ENCODE measurements at places on chromosomes 12 and 14.

DNA sequence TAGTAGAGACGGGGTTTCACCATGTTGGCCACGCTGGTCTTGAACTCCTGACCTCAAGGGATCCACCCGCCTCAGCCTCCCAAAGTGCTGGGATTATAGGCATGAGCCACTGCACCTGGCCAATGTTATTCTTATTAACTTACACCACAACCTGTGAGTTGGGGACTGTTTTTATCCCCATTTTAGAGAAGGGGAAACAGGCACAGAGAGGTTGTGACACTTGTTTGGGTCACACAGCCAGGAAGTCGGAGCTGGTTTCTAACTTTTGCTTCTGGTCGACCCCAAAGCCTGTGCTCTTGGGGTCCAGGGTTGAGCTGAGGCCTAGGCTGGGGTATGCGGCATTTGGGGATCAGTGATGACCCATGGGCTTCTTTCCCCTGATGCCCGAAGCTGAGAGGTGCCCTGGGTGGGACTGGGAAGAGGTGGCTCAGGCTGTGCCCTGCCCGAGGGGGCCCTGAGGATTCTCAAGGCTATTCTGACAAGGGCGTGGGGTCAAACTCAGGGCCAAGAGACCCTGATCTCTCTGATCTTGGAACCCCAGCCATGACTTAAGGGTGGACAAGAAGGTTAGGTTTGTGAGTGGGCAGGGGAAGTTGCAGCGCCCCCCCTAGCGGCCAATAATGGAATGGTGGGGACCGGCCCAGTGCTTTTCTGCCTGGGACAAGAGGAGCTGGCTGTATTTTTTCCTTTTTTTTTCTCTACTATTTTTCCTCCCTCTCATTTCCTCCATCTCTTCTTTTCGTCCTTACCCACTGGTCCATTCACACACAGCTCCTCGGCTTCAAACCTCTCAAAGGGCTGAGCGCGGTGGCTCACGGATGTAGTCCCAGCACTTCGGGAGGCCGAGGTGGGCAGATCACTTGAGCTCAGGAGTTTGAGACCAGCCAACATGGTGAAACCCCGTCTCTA, 3.0 kb downstream of the SDSL start:
- DNase-seq, result no peak

- DNase-seq, result no peak
Measured at GRCh38 chr12:23781118-23781517, 168.4 kb downstream of the SOX5 start.

DNA sequence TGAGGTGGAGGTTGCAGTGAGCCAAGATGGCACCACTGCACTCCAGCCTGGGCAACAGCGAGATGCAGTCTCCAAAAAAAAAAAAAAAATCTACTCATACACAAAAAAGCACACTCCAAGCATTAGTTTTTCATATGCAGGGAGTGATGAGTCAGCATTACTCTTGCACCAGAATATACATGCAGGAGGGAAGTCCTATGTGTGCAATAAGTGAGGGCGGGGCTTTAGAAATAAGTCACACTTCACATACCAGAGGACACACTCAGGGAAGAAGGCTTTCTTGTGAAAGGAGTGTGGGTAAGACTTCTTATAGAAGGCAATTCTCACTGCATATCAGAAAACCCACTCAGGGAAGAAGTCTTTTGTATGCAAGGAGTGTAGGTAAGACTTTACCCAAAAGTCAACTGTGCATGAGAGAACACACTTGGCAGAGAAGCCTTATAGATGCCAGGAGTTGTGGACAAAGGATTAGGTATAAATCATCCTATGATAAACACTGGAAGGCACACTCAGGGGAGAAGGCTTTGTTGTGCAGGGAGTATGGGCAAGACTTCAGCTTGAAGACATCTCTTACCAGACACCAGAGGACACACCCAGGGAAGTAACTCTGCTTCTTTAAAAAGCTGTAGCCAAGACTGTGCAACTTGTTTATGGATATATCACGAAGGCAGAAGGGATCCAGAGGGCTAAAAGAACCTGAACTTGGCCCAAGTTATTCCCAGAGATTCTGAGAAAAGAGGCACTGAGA, 50.5 kb downstream of the ATF7 start:
- peak; percentile 75 for DNase-seq

- DNase-seq, result no peak
Measured at GRCh38 chr12:52244615-52244994, 11.6 kb downstream of the KRT7 start.

DNA sequence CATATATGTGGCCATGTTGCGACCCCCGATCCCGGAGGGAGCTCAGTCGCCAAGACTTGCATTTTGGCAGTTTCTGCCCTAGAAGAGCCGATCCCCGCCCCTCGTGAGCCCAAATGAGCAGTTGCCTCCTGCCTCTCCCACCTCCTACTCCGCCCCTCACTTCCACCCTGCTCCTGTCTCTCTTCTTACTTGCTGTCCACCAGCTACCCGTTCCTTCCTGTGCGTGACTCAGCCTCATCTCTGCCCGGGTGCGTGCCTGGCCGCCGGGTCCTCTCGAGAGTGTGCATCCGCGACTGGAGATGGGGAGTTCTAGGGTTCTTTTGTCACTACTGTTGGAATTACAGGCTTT, 585 bp downstream of the GPATCH2L start:
- DNase-seq, result peak; percentile 54

- no peak for DNase-seq
Measured at GRCh38 chr12:76649099-76649498, 89.5 kb upstream of the OSBPL8 start.

- DNase-seq, result no peak
Measured at GRCh38 chr12:87943023-87943422, 86.2 kb downstream of the C12orf50 start.

DNA sequence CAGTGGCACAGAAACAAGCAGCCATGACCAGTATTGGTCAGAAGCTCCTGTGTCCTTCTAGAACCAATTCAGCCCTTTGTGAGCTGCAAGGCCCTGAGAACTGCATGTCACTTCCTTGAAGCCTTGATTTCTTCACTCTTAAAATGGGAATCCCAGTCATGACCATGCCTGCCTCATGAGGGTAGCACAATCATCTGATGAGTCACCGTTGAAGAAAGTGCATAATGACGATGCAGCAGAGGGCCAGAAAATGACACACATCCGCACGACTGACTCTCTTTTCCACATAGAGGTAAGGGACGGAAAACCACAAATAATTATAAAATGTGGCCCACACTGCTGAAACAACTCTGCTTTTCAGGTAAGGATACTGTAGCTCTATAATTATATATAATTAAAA, 777.4 kb downstream of the BCL11B start:
- DNase-seq, result no peak

- DNase-seq, result no peak
Measured at GRCh38 chr14:65709576-65709975, 297.0 kb downstream of the FUT8 start.

- no peak for DNase-seq
Measured at GRCh38 chr12:110234331-110234751, 46.7 kb upstream of the ATP2A2 start.

DNA sequence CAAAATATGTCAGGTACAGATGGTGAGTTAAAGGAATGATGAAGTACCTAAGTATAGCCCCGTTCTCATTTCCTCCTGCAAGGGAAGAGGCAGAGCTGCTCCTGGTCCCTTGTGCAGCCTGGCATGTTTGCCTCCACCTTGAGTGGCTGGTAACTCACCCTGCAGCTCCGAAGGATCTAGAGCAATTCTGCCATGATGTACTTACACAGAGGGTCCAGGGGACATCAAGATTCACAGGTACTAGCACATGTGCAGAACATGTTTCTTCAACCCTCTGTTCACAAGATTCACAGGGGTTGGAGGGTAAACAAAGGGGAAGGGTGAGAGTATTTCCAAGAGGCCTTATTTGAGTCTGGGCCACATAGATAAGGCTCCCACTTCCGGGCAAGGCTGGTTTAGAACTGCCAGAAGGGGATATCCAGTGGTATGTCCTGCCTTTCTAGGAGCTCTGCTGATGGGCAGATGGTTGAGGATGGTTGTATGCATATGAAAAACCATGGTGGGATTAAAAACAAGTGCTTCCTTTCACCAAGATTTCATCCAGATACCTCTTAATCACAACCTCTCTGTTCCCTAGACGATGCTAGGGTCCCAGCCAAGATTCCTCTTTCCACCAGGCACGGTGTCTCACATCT, 7.7 kb downstream of the DCTN2 start:
- DNase-seq, result no peak

DNA sequence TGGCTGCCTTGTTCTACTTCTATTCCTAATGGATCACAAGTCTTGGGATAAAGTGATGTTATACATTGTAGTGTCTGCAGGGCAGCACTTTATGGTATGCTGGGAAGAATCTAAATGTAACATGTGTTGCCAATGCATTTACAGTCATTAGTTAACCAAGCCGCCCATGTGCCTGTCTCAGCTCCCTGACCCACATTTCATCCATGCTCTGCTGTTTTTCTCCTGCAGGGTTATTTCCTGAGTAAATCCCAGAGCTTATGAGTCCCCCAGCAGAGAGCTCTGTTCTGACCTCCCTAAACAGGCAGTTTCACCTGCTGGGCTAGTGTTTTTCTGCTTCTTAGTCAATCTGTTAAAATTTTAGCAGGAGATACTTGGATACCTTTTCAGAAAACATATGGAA, 4.4 kb upstream of the TMTC2 start:
- no peak for DNase-seq

GRCh38 chr14:31950764-31951637, 126.1 kb upstream of the ARHGAP5 start:
- DNase-seq, result no peak

DNA sequence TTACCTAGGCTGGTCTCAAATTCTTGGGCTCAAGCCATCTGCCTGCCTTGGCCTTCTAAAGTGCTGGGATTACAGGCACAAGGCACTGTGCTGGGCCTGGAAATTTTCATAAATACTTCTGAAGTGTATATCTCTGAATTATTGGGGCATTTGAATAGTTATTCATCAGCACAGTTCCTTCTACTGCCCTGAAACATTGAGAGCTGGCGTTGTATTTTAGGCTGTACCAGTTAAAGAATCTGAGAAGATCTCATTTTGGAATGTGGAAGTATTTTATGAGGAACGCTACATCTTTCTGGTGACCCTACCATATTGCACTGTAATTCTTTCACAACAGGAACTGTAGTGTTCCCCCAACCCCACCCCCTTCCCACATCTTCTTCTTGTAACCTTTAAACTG, 349.0 kb upstream of the RGS6 start:
- no peak for DNase-seq

DNA sequence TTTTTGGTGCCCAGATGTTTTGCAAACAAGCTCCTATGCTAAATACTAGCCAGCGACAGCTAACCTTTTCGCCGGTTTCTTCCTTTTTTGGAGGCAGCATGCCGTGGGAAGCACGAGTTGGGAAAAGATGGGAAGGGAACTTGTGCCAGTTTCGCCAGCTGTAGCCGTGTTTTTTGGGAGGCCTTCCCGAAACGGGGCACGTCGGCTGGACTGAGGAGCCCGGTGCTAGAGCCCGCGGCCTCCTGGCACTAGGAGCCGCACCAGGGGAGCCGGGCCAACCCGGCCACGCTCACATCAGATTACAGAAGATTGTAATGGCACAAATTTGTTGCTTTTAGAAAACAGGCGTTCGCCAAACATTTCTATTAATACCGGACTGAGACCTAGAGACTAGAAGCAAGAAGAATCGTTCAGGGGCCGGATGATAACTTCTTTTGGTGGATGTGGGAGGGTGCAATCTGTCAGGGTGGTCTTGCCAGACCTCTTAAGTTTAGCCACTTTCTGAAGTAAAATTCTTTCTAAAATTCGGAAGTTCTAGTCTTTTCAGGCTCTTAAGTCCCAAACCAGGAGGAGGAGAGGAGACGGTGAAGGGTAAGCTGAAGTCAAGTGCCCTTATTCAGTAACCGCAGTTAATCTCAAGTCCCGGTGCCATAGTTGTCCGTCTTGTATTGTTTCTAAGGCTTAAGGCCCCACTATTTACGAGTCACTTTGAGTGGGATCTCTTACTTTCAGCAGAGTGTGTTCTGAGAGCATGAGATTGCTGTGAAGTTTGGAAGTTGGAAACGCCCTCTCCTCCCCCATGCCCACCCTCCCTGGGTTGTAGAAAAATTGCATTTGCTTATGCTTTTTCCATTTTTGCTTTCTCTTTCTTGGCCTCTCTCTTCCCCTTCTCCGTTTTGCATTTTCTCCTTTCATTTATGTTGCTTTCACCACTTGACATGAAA, 1.3 kb downstream of the RASSF3 start:
- no peak for DNase-seq

- DNase-seq, result no peak
Measured at GRCh38 chr12:89243771-89244170, 108.5 kb downstream of the DUSP6 start.

- peak; percentile 39 for DNase-seq
Measured at GRCh38 chr14:39368261-39368959, 63.8 kb downstream of the FBXO33 start.

GRCh38 chr12:113007166-113007565, 28.8 kb downstream of the OAS2 start:
- no peak for DNase-seq

- DNase-seq, result no peak
Measured at GRCh38 chr14:102058146-102058545, 28.7 kb downstream of the HSP90AA1 start.

- no peak for DNase-seq
Measured at GRCh38 chr14:74980731-74981461, 21.8 kb upstream of the EIF2B2 start.

DNA sequence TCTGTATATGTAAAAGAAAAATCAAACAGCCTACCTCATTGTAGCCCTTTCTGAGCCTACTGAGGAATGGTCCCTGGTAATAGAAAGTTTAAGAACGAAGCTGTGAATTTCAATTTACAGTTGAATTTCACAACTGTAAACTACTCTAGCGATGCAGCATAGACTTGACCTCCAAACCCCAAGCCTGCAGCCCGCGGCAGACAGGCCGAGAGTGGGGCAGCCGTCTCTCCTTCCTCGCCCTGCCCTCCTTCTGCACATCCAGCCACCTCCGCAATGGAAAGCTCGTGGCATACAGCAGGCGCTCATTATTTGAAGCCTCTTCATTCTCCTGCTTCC, 15.3 kb downstream of the RNASE2 start:
- DNase-seq, result no peak

- no peak for DNase-seq
Measured at GRCh38 chr12:97513950-97514349, 51.3 kb downstream of the RMST start.

DNA sequence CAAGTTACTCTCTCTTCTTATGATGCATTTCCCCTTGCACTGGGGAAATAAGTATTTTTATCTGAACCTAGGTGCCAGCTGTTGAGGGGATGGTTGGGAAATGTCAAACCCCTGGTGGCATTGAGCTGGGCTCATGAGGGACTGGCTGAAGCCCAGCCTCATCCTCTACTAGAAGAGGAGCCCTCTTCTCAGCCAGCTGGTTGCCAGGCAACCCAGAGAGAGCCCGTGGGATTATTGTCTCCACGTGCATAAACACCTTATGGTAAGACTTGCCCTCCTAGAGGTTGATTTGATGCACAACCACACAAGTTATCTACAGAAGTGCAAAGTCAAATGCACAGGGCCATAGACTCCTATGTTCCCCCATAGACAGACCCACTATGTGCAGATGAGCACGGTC, 89.8 kb downstream of the WSCD2 start:
- DNase-seq, result no peak

- no peak for DNase-seq
Measured at GRCh38 chr14:100423317-100424010, 100.3 kb downstream of the SLC25A47 start.

- no peak for DNase-seq
Measured at GRCh38 chr12:24424376-24424775, 474.9 kb upstream of the SOX5 start.

GRCh38 chr12:122362755-122363154, 59.7 kb downstream of the CLIP1 start:
- DNase-seq, result no peak

- no peak for DNase-seq
Measured at GRCh38 chr14:100539766-100540140, 47.5 kb downstream of the BEGAIN start.
